ENCODE measurements at places on chromosomes 5 and 9. TPM values are rescaled to one million over a fixed set of nuclear protein-coding genes. Genes with fewer than 3 reads are reported as not detected.

Gene WNT8A
- not detected for total RNA-seq

Gene TSSK1B
- not detected for total RNA-seq

Gene GADD45G
- total RNA-seq = not detected

DNA sequence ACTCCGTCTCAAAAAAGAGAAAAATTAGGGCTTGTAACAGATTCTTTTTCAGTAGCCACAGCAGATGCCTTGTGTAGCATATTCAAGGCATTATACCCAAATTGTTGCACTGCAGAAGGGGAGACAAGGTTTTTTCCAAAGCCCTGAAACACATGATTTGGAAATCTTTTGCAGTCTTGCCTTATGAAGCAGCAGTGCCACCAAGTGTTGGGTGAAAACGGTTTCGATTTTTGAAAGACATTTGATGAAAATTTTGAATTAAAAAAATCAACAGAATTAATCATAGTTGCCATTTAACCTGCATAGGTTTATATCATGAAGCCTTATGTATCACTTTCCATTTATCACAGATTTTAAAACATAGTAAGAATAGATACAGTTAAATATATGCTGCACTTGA is 479.5 kb downstream of the TAF11L14 start:
- DNase-seq = no peak

DNA sequence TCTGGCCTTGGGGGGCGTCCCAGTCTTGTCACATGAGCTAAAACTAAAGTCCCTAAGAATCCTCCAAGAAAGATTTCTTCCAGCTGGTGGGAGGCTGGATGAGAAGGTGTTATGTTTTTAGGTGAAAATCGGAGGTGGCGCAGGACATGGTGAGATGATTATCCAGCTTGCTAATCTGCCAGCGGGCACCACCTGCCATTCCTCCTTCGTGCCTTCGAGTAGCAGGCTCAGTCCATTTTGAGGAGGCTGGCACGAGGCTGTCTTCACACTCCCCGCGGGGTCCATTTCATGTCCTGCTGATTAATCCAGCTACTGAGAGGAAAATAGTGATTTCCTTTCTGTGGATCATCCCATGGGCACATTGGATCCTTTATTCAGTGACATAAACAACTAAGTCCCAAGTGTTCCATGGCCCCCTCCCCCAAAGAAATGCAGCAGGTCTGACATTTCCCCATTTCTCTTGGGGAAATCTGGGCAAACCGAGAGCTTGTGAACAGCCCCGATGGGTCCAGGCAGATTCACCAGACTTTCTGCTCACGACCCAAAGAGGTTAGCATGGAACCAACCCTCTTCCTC is 38.2 kb upstream of the EXOC3 start:
- no peak for DNase-seq

DNA sequence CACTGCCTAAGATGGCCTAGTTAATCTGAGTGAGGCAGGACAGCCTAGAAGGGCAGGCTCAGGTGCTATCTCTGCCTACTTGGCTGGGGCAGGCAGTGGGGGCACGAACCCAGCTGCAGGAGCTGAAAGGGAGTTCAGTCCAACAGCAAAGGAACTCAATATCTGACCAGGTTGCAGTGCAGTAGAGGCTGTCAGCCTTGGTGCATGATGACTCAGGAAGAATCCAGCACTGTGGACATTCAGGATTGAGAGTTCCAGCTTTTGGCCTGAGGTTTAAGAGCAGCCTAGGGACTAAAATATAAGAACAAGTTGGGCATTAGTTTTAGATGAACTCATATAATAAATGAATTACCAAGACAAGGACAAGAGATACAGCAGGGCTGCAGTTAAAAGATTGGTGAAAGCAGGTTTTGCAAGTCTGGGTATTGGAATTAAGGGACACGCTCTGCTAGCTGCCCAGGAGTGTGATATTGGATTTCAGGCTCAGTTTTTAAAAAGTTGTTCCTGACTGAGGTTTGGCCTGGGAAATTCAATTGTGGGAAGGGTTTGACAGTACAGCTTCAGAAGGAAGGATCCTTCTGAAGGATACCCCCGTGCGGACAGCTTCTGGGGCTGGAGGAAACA is 64.7 kb upstream of the ATG10 start:
- no peak for DNase-seq

- DNase-seq = peak; percentile 32
Measured at GRCh38 chr9:129720181-129720864, 32.5 kb downstream of the PTGES start.

DNA sequence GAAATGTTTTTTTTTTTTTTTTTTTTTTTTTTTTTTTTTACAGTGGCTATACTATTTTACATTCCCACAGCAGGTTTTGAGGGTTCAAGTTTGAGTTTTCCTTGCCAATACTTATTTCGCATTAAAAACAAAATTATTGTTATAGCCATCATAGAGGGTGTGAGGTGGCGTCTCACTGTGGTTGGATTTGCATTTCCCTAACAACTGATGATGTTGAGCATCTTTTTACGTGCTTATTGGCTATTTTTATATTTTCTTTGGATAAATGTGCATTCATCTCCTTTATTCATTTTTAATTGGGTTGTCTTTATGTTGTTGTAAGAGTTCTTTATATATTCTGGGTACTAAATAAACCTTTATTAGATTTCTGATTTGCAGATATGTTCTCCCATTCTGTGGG is 18.9 kb upstream of the UBLCP1 start:
- DNase-seq = no peak

- no peak for DNase-seq
Measured at GRCh38 chr5:158977642-158978041, 122.1 kb downstream of the EBF1 start.

DNA sequence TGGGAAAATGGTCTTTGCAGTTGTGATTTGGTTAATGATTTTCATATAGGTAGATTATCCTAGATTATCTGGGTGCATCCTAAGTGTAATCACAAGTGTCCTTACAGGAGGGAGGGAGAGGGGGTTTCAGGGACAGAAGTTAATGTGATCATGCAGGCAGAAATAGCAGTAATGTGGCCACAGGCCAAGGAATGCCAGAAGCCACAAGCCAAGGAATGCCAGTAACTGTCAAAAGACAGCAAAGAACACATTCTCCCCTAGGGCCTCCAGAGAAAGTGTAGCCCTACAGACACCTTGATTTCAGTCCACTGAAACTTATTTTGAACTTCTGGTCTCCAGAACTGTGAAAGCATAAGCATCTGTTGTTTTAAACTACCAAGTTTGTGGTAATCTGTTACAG is 2074.5 kb downstream of the MAT2B start:
- DNase-seq = no peak

GRCh38 chr5:107597247-107597646 is 73.5 kb downstream of the EFNA5 start:
- DNase-seq = no peak

GRCh38 chr9:91948101-91948596 is 1.9 kb downstream of the ROR2 start:
- DNase-seq = no peak

GRCh38 chr9:14650596-14650995 is 42.6 kb downstream of the ZDHHC21 start:
- DNase-seq = no peak

- DNase-seq = no peak
Measured at GRCh38 chr9:75974016-75974766, 83.7 kb downstream of the PCSK5 start.

GRCh38 chr5:16799796-16800195 is 136.3 kb downstream of the MYO10 start:
- no peak for DNase-seq

DNA sequence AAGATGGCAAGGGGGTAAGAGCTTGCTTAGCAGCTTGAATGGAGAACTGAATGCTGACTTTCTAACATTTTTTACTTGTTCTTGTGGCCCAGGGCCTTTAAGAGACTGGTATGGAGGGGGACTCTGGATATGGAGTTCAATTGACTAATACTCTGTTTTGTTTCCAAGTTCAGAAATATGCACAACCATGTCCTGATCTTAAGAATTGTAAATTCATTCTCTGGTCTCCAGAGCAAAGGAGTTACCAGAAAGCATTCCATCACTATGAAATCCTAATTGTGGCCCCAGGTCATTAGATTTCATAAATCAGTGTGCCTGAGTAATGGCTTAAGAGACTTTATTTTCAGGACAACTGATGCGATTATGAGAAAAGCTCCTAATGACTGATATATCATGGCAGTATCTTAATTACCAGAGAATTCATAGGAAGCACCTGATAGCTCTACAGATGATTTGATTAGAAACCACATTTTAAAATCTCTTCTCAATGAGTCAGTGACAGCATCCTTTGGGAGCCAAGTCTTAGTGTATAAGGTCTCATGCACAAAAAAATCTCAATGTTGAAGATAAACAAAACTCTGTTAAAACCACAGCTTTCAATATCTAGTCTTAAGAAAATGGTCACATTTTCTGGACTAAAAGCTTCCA is 613.6 kb upstream of the KLF4 start:
- no peak for DNase-seq

DNA sequence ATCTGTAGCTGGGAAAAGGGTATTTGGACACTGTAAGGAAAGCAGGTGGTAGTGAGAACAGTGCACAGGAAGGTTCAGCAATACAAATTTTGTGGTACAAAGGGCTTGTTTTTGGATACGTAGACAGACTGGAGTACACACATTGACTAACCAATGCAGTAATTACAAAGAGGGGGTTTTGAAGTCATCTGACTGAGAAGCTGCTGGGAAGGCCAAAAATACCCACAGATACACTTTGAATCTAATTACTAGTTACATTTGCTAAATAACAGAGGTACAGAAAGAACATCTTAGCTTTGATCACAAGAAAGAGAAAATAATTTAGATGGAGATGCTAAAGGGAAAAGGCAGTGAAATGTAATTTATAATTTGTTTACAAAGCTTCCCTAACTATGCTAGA is 45.9 kb downstream of the PKD2L2 start:
- DNase-seq = no peak

- DNase-seq = no peak
Measured at GRCh38 chr5:156942064-156942463, 21.0 kb downstream of the TIMD4 start.

DNA sequence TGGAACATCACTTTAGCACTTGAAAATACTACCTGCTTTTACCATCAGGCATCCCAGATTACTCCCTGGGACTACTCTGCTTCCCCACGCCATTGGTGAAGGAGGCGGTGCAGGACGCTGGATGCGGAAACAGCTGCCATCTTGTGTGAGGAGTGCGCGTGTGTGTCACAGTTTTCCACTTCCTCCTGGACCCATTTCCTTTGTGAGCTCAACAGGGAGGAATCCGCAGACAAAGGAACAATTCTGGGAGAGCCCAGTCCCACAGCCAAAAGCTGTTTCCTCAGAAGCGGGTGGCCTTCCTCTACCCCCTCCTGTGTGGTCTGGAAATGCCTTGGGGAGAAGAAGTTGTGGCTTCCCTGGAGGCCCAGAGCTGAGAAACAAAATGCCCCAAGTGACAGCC is 16.8 kb downstream of the AFAP1L1 start:
- no peak for DNase-seq

GRCh38 chr9:137665226-137665625 is 46.4 kb downstream of the EHMT1 start:
- no peak for DNase-seq

DNA sequence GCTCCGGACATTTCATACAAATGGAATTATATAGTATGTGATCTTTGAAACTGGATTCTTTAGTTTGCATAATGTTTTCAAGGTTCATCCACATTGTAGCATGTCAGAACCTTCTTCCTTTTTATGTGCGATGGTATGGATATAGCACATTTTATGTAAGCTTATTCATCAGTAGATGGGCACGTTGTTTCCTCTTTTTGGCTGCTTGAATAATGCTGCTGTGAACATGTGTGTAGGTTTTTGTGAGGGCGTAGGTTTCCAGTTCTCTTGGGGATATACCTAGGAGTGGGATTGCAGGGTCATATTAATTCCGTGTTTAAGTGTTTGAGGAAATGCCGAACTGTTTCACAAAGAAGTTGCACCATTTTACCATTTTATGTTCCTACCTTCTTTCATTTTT is 187.8 kb downstream of the NR3C1 start:
- no peak for DNase-seq

- no peak for DNase-seq
Measured at GRCh38 chr5:135269931-135270421, 129.1 kb downstream of the MACROH2A1 start.

DNA sequence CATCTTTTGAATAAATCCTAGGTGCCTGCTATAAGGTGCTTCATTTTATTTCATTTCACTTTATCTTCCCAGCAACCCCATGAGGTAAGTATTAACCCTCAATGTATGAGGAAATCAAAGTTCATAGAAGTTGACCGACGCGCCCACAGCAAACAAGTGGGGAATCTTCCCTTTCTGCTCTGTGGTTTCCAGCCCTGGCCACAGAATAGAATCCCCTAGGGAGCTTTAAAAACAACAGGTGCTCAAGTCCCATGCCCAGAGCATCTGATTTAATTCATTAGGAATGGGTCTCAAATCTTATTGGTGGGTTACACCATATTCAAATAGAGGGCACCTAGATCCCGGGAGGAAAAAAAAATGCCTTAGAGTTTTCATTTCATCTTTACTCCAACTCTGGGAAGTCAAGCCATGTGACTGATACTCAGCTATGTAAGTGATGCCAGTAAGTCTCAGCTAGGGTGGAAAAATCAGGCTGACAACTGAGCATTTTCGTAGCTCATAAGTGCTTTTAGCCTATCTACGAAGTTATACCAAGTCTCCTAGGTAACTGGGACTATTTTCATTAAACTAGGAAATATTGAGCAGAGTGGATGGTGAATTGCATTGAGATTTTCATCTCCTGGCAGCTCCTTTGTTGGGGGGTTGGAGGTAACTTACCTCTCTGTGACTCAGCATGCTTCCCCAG is 353.4 kb upstream of the SLC30A5 start:
- no peak for DNase-seq
